Keratinocyte (primary cell): ENCODE measurements at places on chromosomes 1 and 21. TPM values are rescaled to one million over a fixed set of nuclear protein-coding genes. Genes with fewer than 3 reads are reported as not detected.

Gene ADCY10
- 0.04 to 0.10 TPM in 2 of 3 replicates, not detected in the other for polyA plus RNA-seq

Gene DOCK7
- 31.2 to 66.9 TPM (median 64.1 TPM) in 3 replicates for polyA plus RNA-seq

Gene NT5C1A
- polyA plus RNA-seq, result not detected in 3 replicates

Gene RHOU
- 0.08 to 0.31 TPM (median 0.29 TPM) in 3 replicates for polyA plus RNA-seq

Gene FOXO6
- polyA plus RNA-seq, result not detected in 3 replicates

Gene MRPL24
- 111 to 157 TPM (median 122 TPM) in 3 replicates for polyA plus RNA-seq

Gene CRNN
- polyA plus RNA-seq, result 0.04 to 0.05 TPM (median 0.05 TPM) in 3 replicates

Gene CCDC27
- not detected in 3 replicates for polyA plus RNA-seq

Gene RXFP4
- not detected in 3 replicates for polyA plus RNA-seq

Gene KCNJ9
- polyA plus RNA-seq, result not detected in 3 replicates

Gene RIMKLA
- polyA plus RNA-seq, result not detected in 3 replicates

Gene ANKRD35
- 0.08 to 1.3 TPM (median 0.46 TPM) in 3 replicates for polyA plus RNA-seq

Gene PYGO2
- polyA plus RNA-seq, result 15.1 to 22.3 TPM (median 15.9 TPM) in 3 replicates

Gene AMPD1
- polyA plus RNA-seq, result not detected in 3 replicates

Gene RSRP1
- 23.4 to 71.2 TPM (median 47.6 TPM) in 3 replicates for polyA plus RNA-seq

Gene JTB
- 71.7 to 86.8 TPM (median 83.4 TPM) in 3 replicates for polyA plus RNA-seq

Gene FCRL1
- polyA plus RNA-seq, result not detected in 3 replicates

Gene APCS
- polyA plus RNA-seq, result not detected in 3 replicates

Gene KDF1
- polyA plus RNA-seq, result 13.8 to 21.3 TPM (median 16.1 TPM) in 3 replicates

Gene ARHGEF19
- polyA plus RNA-seq, result 5.0 to 7.1 TPM (median 5.1 TPM) in 3 replicates

Gene OR2T2
- not detected in 3 replicates for polyA plus RNA-seq

Gene PRDM16
- polyA plus RNA-seq, result under 0.01 to 0.05 TPM in 2 of 3 replicates, not detected in the other

Gene OR2G6
- polyA plus RNA-seq, result not detected in 3 replicates

Gene PBXIP1
- polyA plus RNA-seq, result 15.1 to 29.9 TPM (median 15.6 TPM) in 3 replicates

Gene ABCG1
- polyA plus RNA-seq, result 3.3 to 3.6 TPM (median 3.5 TPM) in 3 replicates
